Fibroblast of the aortic adventitia (primary cell): ENCODE measurements at places on chromosomes 7 and 10.
A peak's percentile ranks its signal among the peaks of the same experiment; 100 is the strongest.

GRCh38 chr10:117543225-117544003, 868 bp downstream of the EMX2 start:
- DNase-seq, result no peak

DNA sequence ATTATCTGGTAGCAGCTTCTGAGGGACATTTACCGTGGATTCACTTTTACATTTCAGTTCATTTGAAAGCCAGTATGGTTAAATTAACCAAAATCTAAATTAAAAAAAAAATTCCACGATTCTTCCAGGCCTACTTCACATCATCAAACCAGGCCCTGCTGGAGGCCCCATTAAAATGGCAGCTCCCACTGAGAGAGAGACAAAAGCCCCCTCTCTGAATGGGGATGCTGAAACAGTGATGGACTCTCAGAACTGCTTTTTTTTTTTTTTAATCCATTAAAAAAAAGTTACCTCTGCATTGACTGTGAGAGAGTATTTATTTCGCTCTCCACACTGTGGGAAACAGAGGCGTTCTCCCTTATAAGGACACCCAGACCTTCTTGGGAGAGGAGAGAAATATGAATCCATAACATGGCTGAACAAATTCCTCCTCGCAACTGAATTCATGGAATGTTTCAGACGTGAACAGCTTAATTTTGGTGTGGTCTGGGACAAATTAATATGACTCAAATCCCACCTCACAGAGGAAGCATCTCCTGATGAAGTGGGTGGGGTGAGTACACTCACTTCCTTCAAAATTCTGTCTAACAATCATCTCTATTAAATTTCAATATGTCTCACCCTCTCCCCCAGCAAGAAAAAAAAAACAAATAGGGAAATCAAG, 73.5 kb downstream of the SAMD9 start:
- peak; percentile 45 for DNase-seq

- DNase-seq, result peak; percentile 63
Measured at GRCh38 chr10:6396652-6397051, 183.4 kb downstream of the PRKCQ start.

DNA sequence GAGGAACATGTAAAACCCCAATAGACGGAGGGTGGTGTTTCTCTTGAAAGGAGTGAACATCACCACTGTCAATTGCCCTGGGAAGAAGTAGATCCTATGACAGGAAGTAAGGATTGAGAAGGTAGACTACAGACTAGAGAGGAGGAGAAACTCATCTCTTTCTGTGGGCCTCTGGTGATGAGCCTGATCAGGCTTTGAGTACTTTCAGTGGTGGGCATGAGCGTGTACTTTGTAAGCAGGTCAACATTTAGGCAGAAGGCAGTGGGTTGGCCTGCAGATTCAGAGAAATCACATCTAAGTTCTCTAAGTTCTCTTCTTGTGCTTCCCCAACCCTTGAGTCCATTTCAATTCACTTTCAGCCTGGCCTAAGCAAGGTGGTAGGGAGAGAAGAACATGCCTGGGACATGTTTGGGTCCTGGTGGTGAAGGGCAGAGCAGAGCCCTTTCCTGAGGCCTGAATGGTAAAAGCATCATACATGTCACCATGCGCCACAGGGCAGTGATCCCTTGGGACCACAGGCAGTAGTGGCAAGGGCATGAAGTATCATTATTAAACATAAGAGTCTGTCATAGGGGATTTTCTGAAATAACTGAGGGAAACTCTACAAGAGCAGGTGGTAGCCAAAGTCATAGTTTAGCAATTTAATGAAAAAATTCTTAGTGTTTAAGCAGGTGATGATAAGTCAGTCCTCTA, 56.4 kb upstream of the ANKRD1 start:
- DNase-seq, result no peak

DNA sequence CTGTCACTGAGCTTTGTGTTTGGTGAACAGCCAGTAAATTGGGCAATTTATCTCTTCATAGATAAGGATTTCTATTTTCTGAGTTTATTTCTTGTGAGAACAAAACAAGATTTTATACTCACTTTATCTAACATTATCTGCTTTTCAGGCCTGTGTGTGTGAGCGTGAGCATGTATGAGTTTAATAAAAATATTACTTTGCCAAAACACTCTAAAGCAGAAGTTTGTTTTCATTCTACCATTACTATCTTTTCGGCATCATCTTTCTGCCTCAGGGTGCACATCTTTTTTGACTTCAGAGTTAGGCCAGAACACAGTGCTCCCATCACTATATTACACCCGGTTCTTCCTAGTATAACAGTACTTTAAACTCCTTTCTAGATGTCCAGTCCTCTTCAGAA, 13.0 kb downstream of the ZWINT start:
- DNase-seq, result no peak

DNA sequence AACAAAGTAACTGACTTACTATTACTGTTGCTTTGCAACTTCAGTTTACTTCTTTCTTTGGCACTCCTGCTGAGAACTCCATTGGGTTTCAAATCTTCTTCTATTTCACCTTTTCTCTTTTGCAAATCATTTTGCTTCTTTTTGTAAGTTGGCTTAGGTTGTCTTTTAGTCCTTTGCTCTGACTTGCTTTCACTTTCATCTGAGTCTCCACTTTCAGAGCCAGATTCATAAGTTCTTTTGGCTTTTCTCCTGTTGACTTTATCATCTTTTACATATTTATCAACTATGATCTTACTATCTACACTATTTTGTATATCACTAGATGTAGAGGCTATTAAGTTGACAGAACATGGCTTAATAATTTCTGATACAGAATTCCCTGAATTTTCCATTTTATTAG, 73.4 kb downstream of the NRBF2 start:
- DNase-seq, result peak; percentile 47

DNA sequence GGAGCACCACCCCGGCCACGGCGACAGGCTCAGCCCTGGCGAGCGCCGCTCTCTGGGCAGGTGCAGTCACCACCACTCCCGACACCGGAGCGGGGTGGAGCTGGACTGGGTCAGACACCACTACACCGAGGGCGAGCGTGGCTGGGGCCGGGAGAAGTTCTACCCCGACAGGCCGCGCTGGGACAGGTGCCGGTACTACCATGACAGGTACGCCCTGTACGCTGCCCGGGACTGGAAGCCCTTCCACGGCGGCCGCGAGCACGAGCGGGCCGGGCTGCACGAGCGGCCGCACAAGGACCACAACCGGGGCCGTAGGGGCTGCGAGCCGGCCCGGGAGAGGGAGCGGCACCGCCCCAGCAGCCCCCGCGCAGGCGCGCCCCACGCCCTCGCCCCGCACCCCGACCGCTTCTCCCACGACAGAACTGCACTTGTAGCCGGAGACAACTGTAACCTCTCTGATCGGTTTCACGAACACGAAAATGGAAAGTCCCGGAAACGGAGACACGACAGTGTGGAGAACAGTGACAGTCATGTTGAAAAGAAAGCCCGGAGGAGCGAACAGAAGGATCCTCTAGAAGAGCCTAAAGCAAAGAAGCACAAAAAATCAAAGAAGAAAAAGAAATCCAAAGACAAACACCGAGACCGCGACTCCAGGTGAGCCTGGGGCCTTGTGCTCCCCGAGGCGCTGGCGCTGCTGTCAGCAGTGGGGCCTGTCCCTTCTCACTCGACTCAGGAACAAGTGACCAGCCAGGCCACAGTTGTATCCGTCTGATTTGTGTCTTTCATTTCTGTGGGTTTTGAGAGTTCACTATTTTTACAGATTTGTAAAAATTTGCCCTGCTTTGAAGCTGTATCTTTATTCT, 117.7 kb downstream of the CYTH3 start:
- DNase-seq, result no peak

DNA sequence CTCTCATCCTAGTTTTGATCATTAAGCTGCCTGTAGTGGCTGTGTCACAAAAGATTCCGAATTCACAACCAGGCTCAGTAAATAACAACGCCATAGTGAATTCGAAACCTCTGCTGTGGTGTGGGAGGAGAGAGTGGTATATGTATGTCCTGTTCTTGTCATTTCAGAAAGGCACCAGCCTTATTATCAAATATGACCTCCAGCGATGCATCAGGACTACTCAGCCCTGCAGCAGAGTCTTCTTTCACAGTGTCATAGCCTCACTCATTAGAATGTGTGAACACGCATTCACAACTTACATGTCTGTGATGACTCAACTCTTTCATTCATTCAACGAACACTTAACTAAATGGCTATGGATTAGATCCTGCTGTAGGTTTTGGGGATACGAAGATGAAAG, 15.3 kb downstream of the AOC1 start:
- DNase-seq, result no peak

- no peak for DNase-seq
Measured at GRCh38 chr10:22676435-22676834, 37.9 kb downstream of the PIP4K2A start.

DNA sequence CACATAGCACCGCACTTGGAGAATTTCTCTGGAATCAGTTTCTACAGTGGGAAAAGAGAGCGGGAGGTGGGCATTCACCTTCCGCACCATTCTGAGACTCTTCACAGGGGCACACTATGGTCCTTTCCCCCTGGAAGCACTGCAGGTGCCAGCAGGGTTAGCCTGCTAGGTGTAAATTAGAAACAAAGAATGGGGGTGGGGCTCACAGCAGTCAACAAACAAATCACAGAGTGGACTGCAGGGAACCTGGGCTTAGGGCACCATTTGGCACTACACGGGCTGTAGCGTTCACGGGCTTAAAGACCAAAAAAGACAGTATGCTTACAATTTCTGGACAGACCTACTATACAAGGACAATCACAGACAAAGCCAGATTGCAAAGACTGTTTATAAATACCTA, 8.0 kb upstream of the PKD1L1 start:
- no peak for DNase-seq

DNA sequence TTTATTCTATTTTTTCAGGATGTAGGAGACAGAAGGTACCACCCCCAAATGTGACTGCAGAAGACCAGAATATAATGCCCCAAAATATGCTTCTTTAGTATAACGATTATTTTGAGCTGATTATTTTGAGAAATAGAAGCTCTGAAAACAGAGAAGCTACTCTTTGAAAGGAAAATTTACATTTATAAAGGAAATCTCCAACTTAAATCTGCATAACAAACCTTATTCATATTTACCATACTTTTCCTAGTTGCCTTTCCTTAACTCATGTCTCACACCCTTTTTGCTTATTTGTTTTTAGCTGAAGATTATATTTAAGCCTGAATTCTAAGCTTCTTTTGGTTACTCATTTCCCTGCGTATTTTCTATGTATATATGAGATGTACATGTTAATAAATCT, 127.1 kb upstream of the THSD7A start:
- DNase-seq, result no peak

GRCh38 chr10:132363376-132363775, 31.4 kb downstream of the LRRC27 start:
- no peak for DNase-seq

DNA sequence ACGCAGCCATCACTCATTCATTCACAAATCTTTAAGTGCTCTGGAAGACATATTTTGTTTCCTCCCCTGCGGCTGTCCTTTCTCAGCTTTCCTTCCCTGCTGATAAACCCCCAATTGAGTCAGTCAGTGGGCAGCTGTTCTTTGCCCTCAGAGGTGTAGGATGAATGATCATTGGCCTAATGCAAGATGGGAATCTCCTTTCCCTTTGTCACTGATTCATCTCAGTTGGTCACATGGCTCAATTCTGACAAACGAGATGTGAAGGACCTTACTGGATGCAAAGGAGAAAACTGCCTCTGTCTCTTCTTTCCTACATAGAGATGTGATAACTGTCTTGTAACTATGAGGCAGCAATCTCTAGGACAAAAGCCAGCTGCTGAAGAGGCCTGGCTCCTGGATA, 44.6 kb downstream of the COL28A1 start:
- DNase-seq, result no peak

GRCh38 chr7:22083704-22084240, 138.1 kb upstream of the CDCA7L start:
- peak; percentile 19 for DNase-seq

DNA sequence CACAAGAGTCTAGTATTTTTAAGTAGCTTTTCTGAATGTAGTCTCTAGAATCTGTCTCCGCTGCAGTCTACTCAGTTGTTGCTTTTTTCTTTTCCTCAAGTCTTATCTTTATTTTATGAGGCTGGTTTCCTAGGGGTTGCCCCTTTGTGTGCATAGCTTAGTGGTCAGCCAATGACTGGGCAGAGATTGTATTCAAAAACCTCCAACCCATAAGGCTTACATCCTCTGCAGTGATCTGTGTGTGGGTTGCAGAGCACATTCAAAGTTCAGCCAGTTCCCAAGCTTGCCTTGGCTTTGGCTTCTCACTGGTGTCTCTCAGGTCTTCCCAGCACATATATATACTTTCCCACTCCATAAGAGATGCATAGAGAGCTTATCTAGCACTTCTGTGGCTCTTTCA, 160.0 kb upstream of the TCF7L2 start:
- no peak for DNase-seq

- peak; percentile 26 for DNase-seq
Measured at GRCh38 chr10:29635711-29636144, 957 bp upstream of the SVIL start.

GRCh38 chr10:115879372-115880089, 393.5 kb downstream of the GFRA1 start:
- DNase-seq, result no peak

- DNase-seq, result no peak
Measured at GRCh38 chr7:77838929-77839491, 40.4 kb downstream of the PHTF2 start.

- peak; percentile 41 for DNase-seq
Measured at GRCh38 chr10:103854686-103855391, 537 bp downstream of the SH3PXD2A start.

GRCh38 chr7:8567626-8568025, 134.2 kb downstream of the NXPH1 start:
- DNase-seq, result no peak

- no peak for DNase-seq
Measured at GRCh38 chr7:94943134-94943533, 35.7 kb downstream of the PPP1R9A start.

- no peak for DNase-seq
Measured at GRCh38 chr10:98892523-98892922, 343.1 kb downstream of the HPSE2 start.

GRCh38 chr10:91435241-91435640, 25.1 kb downstream of the HECTD2 start:
- no peak for DNase-seq

GRCh38 chr10:32893434-32893833, 64.6 kb downstream of the ITGB1 start:
- DNase-seq, result no peak

- DNase-seq, result no peak
Measured at GRCh38 chr7:149733131-149733923, 40.1 kb downstream of the ZNF467 start.
